ENCODE measurements at places on chromosomes 12 and 14.

- no peak for DNase-seq
Measured at GRCh38 chr12:58901664-58902063, 18.6 kb downstream of the LRIG3 start.

GRCh38 chr14:61607570-61608244, 87.6 kb upstream of the HIF1A start:
- peak; percentile 70 for DNase-seq

- DNase-seq = no peak
Measured at GRCh38 chr14:104238424-104239184, 100.2 kb downstream of the KIF26A start.

- peak; percentile 74 for DNase-seq
Measured at GRCh38 chr12:105382771-105383622, 52.5 kb downstream of the C12orf75 start.

GRCh38 chr12:45660330-45660729, 69.2 kb upstream of the ARID2 start:
- DNase-seq = no peak
